ENCODE measurements at places on chromosomes 16 and 17.
A peak's percentile ranks its signal among the peaks of the same experiment; 100 is the strongest.

DNA sequence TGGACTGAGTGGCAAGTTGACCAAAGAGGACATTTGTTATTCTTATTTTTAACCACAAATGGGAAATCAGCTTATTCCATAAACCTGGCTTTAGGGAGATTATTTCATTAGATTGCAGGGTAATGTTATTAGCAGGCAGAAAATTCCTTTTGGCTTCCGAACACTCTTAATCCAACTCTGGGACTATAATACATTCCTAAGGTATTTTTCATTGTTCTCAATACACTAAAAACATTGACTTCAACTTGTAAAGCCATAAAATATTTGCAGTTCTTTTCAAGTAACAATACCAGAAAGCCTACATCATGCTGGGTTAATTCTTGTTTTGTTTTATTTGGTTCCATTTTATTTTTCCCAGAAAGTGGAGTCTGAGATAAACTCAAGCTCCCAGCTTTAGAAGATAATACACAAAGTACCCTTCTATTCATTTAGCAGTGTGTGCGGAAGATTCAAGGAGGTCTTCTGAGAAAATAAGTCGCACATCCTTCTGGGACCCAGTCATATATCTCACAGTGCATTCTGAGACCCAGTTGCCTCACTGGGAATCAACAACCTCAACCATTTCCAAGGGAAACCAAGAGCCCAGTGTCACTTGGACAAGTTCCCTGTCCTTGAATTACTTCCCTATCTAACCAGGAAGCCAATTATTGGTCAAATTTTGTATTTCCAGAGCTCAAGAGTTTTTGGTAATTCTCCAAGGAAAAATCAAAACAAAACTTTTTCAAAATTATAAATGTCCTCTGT, 389.6 kb upstream of the DYNLRB2 start:
- DNase-seq, result no peak

GRCh38 chr17:67456103-67456502, 79.0 kb downstream of the PITPNC1 start:
- no peak for DNase-seq

GRCh38 chr17:42354956-42355843, 33.0 kb downstream of the STAT3 start:
- DNase-seq, result no peak

GRCh38 chr17:68812876-68813584, 142.2 kb downstream of the ABCA8 start:
- DNase-seq, result no peak

- DNase-seq, result no peak
Measured at GRCh38 chr17:58420827-58421226, 3.5 kb upstream of the RNF43 start.

DNA sequence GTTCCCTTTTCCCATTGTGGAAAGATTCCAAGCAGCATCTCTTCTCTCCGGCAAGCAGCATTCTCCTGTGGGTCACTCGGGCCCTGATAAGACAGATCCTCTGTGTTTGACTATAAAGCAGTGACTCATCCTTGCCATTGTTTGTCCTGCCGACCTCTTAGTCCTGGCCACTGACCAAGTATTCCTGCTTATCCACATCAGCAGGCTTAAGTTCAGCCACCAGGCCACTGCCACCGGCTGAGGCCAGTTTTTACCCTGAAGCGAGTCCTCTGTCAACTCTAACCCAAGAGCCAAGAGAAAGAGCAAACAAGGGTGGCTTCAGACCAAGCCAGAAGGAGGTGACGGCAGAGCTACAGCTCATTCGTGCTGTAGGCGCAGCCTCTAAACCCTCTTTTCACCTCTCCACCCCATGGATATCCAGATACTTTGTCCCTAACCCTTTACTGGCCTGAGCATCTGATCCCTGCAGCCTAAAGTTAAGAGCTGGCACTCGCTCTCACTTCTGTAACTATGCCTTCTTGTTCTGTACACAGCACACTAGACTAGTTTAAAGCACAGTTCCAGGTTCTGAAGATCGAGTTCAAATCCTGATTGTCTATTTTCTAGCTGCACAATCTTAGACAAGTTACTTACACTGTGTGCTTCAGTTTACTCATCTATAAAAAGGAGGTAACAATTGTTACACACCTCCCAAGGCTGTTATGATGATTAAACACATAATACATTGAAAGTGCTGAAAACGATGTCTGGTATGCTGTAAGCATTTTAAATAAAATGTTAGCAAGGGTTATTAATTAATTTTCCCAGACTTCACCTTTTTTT, 31.0 kb downstream of the SOX9 start:
- DNase-seq, result no peak

GRCh38 chr17:82859431-82860403, 19.9 kb upstream of the ZNF750 start:
- no peak for DNase-seq

- DNase-seq, result no peak
Measured at GRCh38 chr16:59632276-59632855, 898.2 kb upstream of the GOT2 start.

GRCh38 chr17:10121971-10122707, 76.3 kb downstream of the GAS7 start:
- peak; percentile 27 for DNase-seq

GRCh38 chr17:69936996-69937395, 138.0 kb upstream of the KCNJ16 start:
- no peak for DNase-seq

- no peak for DNase-seq
Measured at GRCh38 chr16:72241930-72242329, 70.0 kb upstream of the PMFBP1 start.

GRCh38 chr16:79547085-79547484, 53.5 kb downstream of the MAF start:
- no peak for DNase-seq

DNA sequence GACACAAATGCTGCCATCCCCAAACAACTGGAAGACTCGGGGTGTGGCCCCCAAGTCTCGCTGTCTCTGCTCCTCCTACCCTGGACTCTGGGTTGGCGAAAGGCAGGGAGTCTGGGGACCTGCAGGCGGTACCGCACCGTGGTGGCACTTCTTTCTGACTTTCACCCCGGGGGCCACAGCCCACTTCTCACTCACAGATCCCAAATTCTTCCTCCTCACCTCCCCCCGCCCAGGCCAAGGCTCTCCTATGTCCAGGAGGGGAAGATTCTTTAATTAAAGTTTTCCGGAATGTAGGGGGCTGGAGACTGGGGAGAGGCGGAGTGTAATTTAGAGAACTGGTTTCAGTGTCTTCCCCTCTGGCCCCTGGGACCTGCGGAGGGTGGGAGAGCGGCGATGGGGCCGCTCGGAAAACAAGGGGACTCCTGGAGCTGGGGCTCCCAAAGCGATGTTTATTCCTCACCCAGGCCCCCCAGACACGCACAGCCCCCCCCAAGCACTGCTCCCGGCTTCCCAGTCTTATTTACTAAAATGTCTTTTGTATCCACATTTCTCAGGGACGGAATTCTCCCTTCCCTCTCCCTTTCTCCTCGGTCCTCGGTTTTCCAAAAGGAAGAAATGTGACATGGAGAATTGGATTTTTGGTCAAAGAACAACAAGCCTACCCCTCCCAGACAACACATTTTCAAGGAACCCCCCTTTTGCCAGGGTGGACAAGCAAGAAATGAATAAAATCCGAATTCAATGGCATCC, 1.2 kb downstream of the WNT3 start:
- no peak for DNase-seq

- no peak for DNase-seq
Measured at GRCh38 chr17:65811043-65811442, 249.6 kb upstream of the AXIN2 start.

- no peak for DNase-seq
Measured at GRCh38 chr16:68377667-68378393, 67.0 kb downstream of the PRMT7 start.

GRCh38 chr17:32519228-32520103, 32.7 kb downstream of the CDK5R1 start:
- no peak for DNase-seq

DNA sequence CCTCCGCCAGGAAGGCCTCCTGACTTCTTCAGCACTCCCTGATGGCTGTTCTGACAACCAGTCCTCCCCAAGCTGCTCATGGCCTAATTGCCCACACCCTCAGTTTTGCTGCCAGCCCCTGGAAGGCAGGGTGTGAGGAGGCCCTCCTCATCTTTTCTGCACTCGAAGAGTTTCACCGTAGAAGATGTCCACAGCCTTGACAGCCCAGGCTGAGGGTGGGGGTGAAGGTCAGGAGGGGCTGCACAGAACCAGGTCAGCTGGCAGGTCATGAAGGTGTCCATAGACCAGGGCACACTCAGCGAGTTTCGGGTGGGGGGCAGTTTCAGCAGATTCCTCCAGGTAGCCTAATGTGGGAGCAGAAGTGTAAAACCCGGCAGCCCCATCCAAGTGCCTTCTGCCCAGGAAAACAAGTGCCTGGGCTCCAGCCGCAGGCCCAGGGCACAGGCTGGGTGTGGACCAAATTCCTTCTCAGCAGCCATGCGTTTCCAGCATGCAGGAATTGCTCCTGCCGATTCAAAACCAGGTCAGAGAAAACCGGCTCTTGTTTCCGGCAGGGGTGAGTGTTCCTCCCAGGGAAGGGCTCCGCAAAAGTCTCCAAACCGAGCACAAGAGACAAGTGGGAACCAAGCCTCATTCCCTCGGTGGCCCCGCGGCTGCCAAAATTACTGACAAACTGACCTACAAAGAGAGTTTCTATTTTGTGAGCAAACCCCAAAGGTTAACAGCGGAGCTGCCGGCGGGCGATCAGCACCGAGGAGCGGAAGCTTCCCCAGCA, 228.8 kb downstream of the C16orf78 start:
- DNase-seq, result no peak

GRCh38 chr16:67868290-67868689, 4.6 kb upstream of the EDC4 start:
- DNase-seq, result no peak

GRCh38 chr17:69335058-69335457, 8.1 kb upstream of the ABCA5 start:
- DNase-seq, result no peak

DNA sequence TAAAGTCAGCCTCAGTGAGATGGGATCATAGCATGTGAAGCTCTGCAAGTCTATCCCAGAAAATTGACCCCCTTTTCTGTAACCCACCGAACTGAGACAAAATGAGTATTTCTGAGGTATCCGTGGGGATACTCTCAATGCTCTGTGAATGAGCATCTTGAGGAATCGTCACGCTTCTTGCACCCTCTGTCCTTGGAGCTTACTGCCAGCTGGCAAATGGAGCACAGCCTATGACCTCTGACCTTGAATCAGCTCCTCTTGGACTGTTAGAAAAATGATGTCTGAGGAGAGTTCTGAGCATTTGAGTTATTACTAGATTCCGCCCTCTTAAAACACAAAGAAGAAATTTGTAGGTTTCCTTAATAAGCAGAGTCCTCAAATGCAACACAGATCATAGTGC, 342.1 kb downstream of the ZFHX3 start:
- no peak for DNase-seq

- DNase-seq, result no peak
Measured at GRCh38 chr17:60416368-60416925, 5.8 kb upstream of the CHCT1 start.

DNA sequence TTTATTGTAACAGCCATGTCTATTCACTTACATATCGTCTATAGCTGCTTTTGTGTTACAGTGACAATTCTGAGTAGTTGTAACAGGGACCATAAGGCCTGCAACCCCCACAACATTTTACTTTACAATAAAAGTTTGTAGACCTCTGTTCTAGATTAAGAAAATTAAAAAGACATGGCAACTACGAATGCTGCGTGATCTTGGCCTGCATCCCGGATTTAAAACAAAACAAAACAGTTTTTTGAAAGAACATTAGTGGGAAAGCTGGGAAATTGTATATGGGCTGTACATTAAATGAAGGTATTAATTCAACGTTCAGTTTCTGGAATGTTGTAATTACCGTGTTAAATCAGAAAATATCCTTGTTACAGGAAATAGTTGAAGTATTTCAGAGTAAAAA, 64.1 kb downstream of the RMI2 start:
- no peak for DNase-seq

DNA sequence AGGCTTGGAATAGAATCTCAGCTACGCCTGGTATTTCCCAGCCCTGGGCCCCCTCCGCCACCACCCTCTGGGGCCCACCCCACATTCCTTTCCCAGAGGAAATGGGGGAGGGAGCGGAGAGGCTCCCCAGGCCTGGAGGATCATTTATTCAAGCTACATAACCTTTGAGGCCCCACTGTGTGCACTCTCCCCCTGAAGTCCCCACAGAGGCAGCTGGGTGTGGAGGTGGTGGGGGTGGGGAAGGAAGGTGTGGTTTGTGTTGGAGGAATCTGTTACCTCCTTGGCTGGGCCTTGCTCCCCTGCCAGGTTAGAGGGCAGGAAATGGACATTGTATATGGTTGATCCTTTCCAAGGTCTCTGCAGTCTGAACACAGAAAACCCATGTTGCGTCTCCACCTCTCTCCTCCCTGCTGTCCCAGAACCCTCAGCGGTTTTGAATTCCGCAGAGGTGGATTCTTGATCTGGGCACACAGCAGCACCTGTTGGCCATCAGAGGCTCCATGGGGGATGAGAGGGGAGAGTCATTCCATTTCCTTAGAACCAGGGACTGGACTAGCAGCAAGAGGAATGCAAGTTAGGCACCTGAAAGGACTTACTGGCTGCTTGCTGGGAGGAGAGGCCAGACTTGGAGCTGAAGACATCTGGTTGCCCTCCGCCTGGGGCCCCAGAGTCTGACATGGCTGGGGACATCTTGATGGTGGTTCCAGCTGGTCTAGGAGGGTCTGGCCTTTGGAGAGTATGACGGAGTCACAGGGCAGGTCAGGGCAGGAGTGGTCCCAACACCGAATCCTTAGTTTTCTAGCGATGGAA, 23.0 kb downstream of the ARHGAP23 start:
- DNase-seq, result no peak

DNA sequence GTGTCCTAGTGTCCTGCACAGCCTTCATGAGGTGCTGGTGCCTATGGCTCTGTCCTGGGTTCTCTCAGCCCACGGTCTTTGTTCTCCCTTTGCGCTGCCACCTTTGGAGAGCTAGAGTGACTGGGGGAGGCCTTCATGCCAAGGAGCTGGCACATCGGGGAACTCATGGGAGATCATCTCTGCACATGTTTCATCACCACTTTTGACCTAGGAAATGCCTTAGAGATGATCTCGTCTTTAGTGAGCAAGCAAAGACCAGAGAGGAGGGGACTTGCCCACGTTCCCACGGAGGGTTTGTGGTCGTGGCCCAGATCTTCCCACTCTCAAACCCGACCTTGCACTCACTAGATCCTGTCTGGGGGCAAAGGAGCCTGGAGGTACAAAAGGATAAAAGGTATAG, 23.5 kb downstream of the TBX4 start:
- DNase-seq, result no peak

- DNase-seq, result no peak
Measured at GRCh38 chr17:42844271-42844670, at the start of gene AOC2. Gene AOC2 (plus strand): TSS chr17:42844580. CDS start chr17:42844627, 47 bp downstream.

GRCh38 chr17:45813048-45813725, 29.1 kb downstream of the CRHR1 start:
- no peak for DNase-seq

- DNase-seq, result no peak
Measured at GRCh38 chr17:64400642-64401041, 10.0 kb upstream of the PECAM1 start.

DNA sequence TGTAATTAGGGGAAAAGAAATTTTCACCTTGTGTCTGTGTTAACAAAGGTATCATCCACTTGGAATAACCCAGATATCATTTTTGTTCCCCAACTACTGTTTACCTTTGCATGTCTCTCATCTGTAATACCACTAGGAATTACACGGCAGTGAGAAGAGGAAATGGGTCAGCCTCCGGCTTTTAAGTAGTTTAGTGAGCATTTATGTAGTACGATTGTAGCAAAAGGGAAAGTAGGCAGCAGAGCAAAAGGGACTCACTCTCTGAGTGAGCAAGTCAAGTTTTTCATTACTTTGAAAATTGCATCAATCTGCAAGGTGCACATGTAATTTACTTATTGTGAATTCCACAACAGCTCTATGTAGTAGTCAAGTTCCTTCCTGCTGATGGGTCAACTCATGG, 11.2 kb downstream of the PHF12 start:
- no peak for DNase-seq
